ENCODE measurements at places on chromosomes 1 and 21.

- no peak for DNase-seq
Measured at GRCh38 chr21:37452227-37452626, 85.7 kb downstream of the DYRK1A start.

GRCh38 chr1:156481527-156481926 is 19.0 kb downstream of the MEF2D start:
- DNase-seq, result no peak

GRCh38 chr1:209667708-209668107 is 7.5 kb upstream of the G0S2 start:
- DNase-seq, result no peak

DNA sequence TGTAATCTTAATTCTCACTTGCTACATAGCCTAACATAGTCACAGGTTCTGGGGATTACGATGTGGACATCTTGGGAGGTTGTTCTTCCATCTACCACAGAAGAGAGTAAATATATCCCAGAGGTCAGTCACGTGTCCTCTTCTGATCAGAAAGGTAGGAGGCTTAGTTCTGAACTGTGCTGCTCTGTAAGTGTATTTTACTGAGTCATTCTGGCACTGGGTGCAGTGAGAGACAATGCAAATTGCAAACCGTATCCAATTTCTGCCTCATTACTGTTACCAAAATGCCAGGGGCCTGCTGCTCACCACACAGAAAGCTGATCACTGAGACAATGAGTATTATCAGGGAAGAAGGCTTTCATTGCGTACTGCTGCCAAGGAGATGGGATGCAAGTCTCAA is 104.0 kb downstream of the GABPA start:
- no peak for DNase-seq

DNA sequence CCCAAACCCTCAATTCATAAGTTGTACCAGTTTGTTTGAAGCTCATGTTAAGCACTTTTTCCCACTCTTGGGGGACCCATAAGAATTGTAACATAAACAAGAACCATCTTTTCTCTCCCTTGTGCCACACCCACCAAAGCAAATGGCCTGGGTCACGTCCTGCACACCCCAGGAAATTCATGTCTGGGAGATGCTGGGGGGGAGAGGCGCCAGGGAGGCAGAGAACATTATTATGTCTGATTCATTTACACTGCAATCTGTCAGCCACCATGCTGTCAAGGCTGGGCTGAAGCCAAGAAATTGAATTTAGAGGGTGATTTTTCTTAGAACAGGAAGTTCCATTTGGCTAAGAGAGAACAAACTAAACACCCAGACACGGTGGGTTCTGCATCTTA is 37.2 kb upstream of the IPO9 start:
- peak; percentile 83 for DNase-seq

DNA sequence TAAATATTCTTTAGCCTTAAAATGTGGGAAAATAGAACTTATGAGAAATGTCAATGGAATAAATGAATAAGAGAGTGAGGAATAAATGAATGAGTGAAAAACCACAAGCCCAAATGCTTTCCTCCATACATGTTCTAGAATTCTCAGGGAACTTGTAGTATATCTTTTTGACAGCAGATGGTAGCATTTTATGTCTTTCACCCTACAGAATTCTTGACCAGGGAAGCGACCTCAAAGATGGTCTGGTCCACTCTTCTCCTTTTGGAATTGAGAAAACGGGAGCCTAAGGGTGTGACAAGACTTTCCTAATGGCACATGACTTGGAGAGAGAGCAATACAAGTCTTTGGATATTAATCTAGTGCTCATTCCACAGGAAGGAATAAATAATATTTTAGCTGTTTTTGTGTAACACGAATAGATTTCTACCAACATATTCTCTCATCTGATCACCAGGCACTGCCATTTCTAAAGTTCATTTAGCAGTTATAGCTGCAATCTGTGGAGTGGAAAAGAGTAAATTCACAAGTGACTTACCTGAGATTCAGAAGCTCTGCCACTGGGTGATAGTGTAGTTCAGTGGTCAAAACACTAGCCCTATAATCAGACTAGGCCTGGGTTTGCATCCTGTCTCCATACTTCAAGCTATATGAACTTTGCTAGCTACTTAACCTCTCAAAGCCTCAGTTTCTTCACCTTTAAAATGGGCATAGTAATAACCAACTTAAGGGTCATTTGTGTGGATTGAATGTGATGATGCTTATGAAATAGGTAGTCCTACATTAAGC is 15.0 kb upstream of the F5 start:
- no peak for DNase-seq

- no peak for DNase-seq
Measured at GRCh38 chr1:67747671-67748546, 62.9 kb downstream of the GADD45A start.

DNA sequence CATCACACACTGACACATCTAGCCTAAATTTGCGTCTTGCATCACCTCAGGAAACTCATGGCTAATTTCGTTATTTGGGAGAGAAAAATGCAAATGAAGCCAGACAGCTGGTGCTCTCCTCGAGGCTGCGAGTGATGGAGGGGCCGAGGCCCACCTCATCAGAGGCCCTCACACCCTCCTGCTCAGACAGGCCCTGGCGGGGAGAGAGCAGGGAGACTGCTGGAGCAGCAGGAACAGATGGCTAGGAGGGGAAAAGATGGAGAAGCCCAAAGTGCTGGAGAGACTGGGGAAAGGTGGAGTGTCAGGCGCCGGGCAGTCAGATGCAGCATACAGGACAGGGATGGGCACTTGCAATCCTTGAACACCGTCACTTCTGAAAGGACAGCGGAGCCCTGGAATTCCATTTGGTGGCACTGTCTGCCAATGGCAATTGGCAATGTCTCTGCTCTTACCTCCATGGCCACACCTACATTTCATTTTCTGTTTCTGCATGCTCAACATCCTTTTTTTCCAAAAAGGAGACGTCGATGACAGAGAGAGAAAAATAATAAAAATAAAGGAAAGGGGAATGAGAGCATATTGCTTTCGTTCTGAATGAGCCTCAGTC is 286.2 kb downstream of the SPATA17 start:
- DNase-seq, result peak; percentile 91

All from NCI-H1694 treated with DMSO at 0.1 percent for 48 hours (cell line).